ENCODE measurements at places on chromosomes 3 and 15.

DNA sequence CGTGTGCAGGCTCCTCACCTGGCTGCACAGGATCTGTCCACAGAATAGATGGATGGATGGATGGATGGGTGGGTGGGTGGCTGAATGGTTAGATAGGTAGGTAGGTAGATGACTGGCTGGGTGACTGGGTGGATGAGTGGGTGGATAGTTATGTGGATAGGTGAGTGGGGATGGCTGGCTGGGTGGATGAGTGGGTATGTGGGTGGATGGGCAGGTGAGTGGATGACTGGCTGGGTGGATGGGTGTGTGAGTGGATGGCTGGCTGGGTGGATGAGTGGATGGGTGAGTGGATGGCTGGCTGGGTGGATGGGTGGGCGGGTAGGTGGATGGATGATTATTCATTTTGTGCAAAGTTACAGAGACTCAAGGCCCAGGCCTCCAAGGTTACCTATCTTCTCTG is 172.9 kb upstream of the CTDSPL start:
- DNase-seq = no peak

DNA sequence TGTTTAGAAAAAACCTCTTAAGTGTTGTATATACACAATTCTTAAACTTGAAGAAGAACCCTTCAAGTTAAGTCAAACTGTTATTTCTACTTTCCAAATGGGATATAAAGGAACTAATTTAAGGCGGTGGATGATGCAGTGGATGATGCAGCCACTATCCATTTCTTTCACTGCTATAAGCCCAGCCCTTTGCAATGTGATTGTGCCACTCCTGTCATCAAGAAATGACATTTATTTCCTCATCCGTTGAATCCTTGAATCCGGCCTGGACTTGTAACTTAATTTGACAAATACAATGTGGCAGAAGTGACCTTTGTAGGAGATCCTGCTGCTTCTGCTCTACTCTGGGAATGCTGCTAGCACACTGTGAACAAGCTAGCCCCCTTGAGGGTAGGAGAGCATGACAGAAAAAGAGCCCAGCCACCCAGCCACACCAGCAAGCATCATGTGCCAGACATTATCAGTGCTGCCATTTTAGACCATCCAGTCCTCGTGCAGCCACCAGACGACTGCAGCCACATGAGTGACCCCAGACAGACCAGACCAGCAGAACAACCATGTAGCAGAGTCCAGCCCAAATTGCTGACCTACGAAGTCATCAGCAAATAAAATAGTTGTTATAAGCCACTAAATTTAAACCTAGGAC is 47.4 kb downstream of the UACA start:
- DNase-seq = no peak

GRCh38 chr3:119257654-119258410 is 17.2 kb upstream of the B4GALT4 start:
- no peak for DNase-seq

GRCh38 chr15:63504979-63505841 is 817 bp downstream of the USP3 start:
- DNase-seq = peak; percentile 87

DNA sequence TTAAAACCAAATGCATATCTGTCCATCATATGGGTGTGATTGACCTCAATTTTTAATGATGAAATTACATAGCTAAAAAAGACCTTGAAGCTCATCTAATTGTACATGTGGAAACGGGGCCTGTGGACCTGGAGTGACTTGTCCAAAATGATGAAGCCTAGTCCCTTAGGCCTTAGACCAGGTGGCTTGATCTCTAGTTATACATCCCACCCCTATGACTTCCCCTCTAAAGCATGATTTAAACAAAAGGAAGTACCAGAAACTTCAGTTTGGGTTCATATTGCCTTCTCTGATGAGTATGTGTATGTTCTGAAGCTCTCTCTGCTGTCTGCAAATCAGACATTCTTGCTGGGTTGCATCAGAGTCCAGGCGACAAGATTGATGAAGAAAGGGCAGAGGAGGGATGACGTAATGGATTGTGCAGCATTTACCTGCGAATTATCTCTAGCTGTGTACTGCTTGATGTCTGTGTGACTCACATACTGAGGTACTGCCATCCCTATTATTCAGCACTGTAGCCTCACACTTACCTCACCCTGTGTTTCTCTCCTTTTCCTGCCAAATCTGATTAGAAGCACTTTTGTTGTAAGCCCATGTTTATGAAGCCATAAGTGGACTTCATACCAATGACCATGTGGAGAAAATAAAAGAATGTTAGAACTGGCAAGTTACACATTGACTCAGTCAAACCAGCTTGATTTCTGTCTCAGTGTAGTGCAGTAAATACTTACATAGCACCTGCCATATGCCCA is 111.5 kb downstream of the FILIP1L start:
- no peak for DNase-seq

DNA sequence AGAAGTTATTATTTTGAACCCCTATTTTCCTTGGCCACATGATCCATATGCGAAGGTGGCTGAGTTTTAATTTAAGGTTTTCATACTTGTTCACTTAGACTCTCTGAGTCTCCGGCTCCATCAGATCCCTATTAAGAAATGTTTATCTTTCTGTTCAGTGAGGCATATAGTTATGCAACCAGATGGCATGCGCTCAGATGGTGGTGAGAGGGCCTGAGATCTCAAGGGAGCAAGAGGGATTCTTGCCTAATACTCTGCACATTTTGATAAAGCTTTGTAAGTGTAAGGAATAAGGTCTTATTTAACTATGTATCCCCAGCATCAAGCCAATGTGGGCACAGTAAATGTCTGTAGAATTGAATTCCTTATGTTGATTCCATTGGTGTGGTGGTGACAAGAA is 78.9 kb upstream of the DPH6 start:
- no peak for DNase-seq

DNA sequence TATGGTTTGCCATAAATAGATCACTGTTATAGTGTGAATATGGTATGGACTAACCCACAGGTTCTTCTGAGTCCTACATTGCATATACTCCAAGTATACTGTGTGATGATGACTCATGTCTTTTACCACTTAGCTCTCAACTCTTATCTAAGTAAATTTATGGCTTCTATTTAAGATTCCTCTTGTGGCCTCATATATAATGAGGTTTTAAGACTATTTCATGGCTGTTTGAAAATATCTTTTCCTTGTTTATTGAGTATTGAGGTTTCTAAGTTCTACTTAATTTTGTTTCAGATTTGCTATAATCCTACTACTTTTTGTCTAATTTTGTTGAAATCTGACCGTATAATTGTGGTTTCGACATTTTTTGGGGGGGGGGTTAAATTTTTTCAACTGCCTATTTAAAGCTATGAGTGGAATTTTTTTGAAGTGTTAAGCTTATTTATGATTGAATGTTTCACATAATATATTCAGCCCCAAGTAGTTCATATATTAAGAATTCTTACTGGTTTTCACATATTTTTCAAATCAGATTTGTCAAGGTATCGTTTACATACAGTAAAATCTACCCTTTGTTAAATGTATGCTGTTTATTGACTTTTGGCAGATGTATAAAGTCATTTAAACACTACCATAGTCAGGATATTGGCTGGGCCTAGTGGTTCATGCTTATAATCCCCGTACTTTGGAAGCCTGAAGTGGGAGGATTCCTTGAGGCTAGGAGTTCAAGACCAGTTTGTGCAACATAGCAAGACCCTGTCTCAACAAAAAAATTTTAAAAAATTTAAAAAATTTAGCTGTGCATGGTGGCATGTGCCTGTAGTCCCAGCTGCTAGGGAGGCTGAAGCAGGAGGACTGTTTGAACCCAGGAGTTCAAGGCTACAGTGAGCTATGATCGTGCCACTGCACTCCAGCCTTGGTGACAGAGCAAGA is 11.7 kb downstream of the SLC25A36 start:
- no peak for DNase-seq

DNA sequence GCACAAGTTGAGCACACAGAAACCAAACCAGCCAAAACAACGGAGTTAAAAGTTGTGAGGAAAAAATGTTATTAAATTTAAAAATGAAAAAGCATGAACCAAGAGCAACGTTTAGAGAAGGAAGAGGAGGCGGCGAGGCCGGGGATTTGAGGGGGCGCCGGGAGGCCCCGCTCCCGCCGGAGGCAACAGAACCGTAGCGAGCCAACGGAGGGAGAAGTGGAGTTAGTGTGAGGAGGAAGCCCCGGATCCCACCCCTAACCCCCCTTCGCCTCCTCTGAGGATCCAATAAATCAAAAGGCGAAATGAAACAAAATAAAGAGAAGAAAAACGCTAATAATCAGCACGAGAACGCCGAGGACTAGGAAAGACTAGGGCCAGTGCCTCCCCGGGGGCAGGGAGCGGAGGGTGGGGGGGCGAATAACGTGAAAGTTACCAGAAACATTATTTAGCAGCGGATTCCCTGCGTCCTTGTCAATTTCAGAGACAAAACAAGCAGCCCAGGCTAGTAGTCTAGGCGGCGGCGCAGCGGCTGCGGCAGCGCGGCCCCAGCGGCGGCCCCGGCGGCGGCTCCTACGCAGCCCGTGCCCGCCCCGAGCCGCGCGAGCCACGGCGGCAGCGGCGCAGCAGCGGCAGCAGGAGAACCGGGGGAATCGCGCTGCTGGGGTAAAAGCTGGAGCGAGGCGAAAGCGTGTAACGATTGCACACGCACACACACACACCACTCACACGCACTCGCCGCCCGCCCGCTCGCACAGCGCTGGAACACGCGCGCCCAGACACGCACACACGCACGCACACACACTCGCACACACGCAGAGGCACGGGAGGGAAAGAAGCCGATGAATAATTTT is 1.7 kb downstream of the MEIS2 start:
- peak; percentile 71 for DNase-seq

DNA sequence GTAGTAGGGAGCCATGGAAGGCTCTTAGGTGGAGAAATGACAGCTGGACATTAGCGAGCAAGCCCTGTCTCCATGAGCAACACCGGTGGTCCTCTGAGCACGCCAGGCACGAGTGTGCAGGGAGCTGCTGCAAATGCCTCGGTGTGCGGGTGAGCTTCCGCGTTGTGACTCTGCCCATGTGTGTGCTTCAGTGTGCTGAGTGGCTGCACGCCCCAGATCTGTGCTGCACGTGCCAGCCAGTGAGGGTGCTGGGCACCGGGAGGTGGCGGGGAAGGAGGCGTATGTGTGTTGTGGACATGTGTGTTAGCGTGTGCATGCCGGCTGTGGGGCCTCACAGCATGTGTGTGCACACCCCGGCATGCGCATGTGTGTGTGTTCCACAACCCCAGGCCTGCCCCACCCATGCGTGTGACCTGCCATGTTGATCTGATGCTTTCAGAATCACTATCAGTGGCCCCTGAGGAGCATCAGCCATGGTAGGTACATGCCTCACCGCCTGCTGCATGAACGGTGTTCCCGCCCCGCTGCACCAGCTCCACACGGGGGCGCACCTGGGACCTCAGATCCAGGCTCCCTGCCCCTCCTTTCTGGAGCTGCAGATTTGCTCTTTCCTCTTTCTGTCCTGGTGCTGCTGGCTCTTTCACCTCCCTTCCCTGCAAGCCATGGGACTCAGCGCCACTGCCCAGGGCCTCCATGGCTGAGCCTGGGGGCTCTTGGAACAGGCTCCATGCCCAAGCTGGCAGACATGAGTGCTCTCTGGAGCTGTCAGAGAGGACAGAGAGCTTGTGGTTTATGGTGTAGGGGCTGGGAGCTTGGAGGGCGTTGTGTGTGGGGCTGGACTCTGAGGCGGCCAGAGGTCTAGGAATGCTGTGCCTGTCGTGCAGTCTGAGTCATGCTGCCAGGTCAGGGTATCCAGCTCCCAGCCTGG is 169.4 kb downstream of the TBC1D2B start:
- DNase-seq = peak; percentile 43

GRCh38 chr3:4814305-4814903 is 164.8 kb upstream of the BHLHE40 start:
- no peak for DNase-seq

- DNase-seq = no peak
Measured at GRCh38 chr3:133472889-133473288, 73.0 kb downstream of the BFSP2 start.

DNA sequence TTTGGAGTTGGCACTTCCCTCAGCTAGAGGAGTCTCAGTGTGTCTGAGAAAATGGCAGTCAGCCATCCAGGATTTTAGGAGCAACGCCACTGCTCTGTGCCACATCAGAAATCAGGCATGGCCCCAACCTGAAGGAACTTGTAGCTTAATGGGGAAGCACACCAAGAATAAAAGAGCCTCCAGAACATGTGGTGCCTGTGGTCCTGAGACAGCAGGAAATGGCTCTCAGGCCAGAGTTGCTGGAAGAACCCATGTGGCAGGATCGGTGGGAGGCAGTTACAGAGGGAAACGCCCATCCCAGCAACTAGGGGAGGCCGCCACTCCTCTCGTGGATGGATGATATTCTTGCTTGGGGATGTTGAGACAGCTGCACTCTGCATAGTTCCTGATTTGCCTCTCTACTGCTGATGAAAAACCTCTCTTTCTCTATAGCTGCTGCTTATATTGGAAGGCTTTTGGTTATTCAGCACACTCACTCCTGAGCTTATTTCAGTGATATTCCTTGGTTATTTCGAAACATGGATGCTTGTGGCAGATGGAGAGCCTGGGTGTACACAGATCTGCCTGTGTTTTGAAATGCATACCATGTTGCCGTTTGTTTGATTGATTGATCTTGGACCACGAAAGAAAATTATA is 52.4 kb downstream of the KLHL25 start:
- DNase-seq = no peak

DNA sequence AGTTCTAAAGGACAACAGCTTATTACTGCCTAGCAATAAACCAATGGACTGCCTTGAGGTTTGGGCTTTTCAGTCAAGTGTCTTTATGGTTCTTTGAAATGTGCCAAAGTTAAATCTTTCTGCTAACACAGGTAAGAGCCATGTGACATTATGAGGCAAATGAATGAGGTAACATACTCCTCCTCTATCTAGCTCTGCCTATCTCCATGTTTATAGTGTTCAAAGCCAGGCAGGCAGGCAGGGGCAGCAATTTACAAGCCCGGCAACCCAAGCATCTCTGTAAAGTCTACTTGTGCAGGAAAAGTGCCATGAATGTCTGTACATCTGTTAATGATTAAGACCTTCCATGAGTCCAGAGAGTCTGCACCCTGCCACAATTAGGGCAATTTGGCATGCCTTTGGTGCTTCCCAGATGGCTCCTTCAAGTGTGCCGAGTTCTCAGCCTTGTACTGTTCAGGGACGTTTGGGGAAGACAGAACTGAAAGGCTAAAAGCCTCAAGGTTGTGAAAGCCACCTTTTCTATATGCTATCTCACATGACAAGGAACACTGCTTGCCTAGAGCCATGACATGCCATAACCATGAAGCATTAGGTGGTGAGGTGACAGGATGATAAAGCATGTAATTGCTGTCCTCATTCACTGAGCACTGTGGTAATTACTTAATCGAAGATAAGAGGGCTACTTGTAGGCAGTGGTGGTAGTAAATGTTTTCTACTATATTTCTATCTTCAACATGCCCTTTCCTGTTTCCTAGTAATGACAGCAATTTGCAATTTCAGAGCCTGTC is 41.4 kb upstream of the EIF1B start:
- no peak for DNase-seq

GRCh38 chr3:170598091-170598502 is 12.2 kb upstream of the SLC7A14 start:
- no peak for DNase-seq

Data from kidney (tissue), 22 donors.